Renal pelvis (tissue), 12 donors: ENCODE measurements at places on chromosomes 2 and 18. TPM values are rescaled to one million over a fixed set of nuclear protein-coding genes. Genes with fewer than 3 reads are reported as not detected.

DNA sequence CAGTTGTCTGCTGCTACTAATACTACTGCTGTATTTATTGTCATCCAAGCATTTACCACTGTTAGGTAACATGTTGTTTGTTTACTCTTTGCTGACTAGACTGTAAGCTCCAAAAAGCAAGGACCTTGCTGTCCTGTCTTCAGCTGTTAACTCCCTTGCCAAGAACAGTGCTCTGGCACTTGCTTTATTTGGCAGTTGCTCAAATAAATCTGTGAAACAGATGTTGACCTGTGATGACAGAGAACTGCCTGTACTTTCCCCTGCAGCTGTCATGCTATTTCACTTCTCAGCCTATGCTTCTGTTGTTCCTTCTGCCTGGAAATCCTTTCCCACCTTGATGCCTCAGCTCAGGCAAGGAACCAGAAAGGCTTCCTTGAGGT, 181.2 kb downstream of the ATAD2B start:
- no peak for DNase-seq

GRCh38 chr2:69499966-69500365, 62.7 kb upstream of the NFU1 start:
- DNase-seq, result no peak

- no peak for DNase-seq
Measured at GRCh38 chr2:216346781-216347180, 25.5 kb downstream of the MARCHF4 start.

DNA sequence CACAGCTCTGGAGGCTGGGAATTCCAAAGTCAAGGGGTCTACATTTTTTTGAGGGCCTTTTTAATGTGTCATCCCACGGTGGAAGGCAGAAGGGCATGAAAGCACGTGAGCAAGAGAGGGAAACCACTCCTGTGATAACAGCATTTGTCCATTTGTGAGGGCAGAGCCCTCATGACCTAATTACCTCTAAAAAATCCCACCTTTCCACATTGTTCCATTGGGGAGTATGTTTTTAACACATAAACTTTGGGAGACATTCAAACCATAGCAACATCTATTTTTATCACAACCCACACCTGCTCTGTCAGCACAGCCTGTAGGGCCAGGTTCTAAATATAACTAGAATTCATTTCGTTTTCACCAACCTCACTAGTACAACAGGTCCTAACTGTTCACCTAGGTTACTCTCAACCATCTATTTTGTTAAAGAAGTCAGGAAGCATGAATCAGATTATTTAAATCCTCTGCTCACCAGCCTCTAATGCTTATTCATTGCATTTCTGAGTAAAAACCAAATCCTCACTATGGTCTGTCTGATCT, 92.2 kb upstream of the DPP10 start:
- DNase-seq, result no peak

Gene FHL2
- polyA plus RNA-seq, result 20.0 TPM

DNA sequence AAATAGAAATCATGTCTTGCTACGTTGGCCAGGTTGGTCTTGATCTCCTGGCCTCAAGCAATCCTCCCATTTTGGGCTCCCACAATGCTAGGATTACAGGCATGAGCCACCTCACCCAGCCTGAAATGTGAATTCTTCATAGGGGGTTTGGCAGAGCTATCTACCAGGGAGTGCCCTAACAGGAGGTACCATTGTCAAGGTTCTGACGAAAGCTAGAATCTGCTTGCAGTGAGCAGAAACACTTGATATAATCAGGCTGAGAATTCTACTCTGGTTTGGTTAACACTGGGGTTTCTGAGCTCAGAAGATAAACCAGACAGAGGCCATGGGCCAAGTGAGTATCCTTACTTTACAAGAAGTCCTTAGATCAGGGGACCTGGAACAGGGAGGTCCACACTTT, 7.2 kb upstream of the LAMA3 start:
- no peak for DNase-seq
